ENCODE measurements at places on chromosomes 16 and 17. TPM values are rescaled to one million over a fixed set of nuclear protein-coding genes. Genes with fewer than 3 reads are reported as not detected.

DNA sequence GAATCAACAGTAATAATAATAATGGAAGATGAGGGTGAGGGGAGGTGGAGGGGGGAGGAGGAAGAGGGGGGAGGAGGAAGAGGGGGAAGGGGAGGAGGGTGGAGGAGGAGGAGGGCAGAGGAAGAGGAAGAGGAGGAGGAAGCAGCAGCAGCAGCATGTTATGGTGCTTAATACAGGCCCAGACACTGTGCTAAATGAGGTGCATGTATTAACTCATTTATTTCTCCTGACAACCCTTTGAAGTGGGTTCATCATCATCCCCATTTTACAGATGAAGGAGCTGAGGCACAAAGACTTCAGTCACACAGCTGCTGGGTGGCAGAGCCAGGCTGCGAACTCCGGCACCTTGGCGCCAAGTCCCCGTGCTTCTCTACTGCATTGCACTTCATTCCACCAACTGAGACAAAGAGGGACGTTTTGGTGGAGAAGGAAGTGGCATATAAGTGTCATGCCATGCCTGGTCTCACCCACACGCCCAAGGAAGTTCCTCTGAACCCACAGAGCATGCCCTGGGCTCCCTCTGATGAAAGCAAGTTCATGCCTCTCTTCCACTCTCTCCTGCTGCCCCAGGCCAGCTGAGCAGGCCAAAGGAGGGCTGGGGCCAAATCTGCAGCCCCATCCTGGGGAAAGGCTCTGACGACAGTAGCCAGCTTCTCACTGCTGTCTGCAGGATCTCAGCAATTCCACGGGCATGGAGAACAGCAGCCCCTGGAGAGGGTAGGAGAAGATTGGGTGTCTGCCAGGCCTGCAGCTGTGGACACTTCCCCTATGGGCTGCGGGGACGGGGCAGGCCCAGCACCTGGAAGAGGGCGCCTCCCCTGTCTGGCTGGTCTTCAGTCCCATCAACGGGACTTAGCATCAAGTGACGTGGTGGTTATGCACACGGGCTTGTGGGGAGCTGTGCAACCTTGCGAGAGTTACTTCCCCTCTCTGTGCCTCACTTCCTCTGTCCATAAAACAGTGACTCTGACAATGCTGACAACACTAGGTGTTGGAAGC lies 21.8 kb downstream of the XYLT1 start:
- DNase-seq = no peak

DNA sequence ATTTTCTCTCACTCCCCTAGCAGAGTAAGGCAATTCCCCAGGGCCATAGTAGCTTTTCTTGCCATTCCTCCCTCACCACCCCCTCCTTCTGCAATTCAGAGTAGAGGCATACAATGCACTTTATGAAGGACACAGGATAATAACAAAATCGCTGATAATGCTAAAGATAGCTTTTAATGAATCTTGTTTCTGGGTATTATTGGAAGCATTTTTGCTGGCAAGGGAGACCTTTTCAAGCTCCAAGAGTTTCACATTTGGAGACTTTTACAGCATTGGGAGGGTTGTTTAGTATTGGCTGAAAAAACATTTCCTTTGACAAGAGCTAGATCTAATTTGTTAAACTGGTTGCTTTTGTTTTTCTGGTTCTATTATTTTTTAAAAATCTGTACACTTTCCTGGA lies 573.0 kb upstream of the C16orf82 start:
- no peak for DNase-seq

- no peak for DNase-seq
Measured at GRCh38 chr17:43341715-43342588, 56.8 kb upstream of the ARL4D start.

DNA sequence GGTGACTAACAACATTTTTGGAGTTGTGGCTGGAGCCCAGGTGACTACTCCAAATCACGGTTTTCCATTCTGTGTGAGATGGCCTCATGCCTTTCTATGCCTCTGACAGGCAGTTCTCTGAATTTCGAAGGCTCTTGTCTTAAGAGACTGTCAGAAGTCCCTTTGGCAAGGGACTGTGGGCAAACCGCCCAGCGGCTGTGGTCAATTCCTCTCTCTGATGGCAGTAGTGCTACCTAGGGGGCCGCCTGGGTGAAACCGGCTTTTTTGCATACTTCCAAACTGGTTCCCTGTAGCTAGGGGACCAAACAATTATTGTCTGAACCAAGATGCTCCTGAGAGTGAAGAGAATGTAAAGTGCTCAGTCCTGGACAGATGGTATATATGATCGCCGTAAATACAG lies 86.3 kb downstream of the SDR42E1 start:
- DNase-seq = no peak

CACNA1H gene
- total RNA-seq = 133 TPM

NTN1 gene
- 33.1 TPM for total RNA-seq
